Fibroblast of skin of left biceps (primary cell): ENCODE measurements at places on chromosomes 2 and 18.

GRCh38 chr18:78496079-78496478 is 483.5 kb upstream of the SALL3 start:
- no peak for DNase-seq

- DNase-seq, result no peak
Measured at GRCh38 chr2:175864137-175864850, 137.8 kb downstream of the LNPK start.

- no peak for DNase-seq
Measured at GRCh38 chr2:113896791-113897190, 6.9 kb downstream of the ACTR3 start.

- DNase-seq, result no peak
Measured at GRCh38 chr2:112027767-112028166, 27.3 kb upstream of the TMEM87B start.

- no peak for DNase-seq
Measured at GRCh38 chr2:223005496-223005895, 46.5 kb upstream of the KCNE4 start.

DNA sequence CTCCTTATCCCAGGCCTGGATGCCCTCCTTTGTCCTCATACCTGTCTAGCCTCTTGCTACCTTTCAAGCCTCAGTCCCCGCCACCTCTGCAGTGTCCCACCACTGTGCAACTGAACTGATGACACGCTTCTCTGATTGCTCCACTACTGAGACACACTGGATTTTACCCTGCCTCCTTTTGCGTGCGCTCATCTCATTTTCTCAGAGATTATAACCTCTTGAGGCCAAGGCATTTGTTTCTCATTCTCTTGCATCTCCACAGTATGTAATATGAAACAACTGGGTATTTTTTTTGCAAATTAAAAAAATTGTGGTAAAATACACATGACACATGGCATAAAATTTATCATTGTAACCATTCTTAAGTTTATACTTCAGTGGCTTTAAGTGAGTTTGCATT is 95.4 kb downstream of the PRKCE start:
- no peak for DNase-seq

- DNase-seq, result no peak
Measured at GRCh38 chr2:45173513-45173912, 164.3 kb upstream of the SIX2 start.

DNA sequence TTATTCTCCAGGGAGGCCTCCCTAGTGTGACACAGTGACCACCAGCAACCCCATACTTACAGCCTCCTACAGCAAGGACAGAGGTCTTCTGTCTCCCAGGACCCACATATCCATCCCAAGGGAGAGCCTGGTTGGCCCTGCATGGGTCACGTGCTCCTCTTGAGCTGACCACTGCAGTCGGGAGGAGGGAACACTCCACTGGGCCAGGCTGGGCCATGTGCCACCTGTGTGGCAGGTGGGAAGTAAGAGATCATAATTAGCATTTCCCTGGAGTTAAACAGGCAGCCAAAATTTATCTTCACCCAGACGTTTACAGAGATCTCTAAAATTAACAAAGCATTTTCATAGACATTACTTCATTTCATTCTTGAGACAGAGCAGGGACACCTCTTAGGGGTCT is 33.4 kb upstream of the MLPH start:
- no peak for DNase-seq
